Adipocyte (in vitro differentiated cells): ENCODE measurements at places on chromosomes 6 and 20.

GRCh38 chr6:130394246-130394645 lies 28.4 kb downstream of the TMEM200A start:
- DNase-seq, result no peak

DNA sequence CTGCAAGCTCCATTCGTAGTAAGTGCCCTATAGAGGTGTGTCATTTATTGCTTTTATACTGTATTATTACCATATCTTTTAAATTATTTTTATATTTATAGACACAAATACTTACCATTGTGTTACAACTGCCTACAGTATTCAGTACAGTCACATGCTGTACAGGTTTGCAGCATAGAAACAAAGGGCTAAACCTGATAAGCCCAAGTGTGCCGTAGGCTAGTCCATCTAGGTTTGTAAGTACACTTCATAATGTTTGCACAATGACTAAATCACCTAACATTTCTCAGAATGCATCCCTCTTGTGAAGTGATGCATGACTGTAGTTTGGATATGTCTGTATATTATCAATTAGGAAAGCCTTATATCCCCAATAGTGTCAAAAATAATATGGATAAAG lies 122.8 kb downstream of the CLVS2 start:
- no peak for DNase-seq

DNA sequence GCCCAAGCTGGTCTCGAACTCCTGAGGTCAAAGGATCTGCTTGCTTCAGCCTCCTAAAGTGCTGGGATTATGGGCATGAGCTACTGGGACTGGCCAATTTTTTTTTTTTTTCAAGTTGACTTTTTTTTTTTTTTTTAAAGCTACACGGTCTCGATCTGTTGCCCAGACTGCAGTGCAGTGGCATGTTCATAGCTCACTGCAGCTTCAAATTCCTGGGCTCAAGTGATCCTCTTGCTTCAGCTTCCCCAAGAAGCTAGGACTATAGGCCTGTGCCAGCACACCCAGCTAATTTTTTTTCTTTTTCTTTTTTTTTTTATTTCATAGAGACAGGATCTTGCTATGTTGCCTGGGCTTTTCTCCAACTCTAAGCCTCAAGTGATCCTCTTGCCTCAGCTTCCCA lies 59.5 kb downstream of the NCOA3 start:
- peak; percentile 68 for DNase-seq

GRCh38 chr6:83633609-83634008 lies 75.3 kb downstream of the SNAP91 start:
- no peak for DNase-seq

DNA sequence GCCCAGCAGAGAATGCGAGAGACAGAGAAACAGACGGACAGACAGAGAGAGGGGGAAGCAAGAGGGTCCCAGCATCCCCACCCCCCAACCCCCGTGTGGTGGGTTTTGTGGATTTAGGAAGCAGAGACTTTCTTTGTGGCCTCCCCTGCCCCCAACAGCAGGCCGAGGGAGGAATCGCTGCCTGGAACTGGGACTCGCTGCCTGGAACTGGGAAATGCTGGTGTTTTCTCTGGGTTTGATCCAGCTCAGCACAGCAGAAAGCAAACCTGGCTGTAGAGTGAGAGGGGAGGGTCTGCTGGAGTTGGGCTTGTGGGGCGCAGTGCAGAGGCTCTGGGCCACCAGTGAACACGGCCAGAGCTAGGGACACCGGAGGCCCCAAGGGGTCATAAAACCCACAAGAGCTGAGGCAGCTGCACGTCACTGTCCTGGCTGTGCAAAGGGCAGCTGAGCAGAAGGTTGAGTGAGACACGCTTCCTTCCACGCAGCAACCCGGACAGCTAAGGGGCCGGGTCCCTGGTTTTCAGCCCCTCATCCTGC lies 181.8 kb downstream of the TAF4 start:
- DNase-seq, result no peak

- no peak for DNase-seq
Measured at GRCh38 chr20:24999568-24999967, 7.0 kb upstream of the APMAP start.

GRCh38 chr6:107770541-107770940 lies 53.6 kb downstream of the SCML4 start:
- DNase-seq, result no peak

DNA sequence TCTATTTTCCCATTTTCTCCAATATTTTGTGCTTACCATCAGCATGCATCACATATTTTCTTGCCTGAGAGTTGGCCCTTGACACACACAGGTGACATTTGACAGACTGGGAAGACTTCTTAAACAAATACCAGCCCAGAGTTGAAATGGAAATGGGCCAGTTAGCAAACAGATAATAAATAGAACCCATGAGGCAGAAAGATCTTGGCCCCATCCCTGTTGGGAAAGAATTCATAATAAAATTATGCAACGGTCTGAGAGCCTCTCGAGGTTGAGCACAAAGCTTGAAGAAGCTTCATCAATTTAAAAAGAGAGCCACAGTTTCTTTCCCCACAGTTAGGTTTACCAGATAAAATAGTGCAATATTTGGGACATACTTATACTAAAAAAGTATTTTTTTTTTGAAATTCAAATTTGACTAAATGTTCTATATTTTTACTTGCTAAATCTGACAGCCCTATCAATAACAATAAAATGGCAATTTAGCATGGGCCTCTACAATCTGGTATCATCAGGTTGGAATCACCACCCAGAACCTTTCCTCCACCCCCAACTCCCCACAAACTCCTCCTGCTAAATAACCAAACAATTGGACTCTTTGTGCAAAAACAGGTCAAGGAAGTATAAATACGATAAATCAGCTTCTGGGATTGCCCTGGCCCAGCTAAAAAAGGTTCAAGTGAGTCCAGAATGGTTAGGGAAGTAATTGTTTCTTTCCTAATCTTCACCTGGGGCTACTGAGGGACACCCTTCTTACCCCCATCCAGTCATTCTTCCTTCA lies 129.8 kb downstream of the CD164 start:
- no peak for DNase-seq

- no peak for DNase-seq
Measured at GRCh38 chr20:34401741-34402455, 38.8 kb downstream of the ITCH start.

- peak; percentile 73 for DNase-seq
Measured at GRCh38 chr6:17703256-17703694, 3.5 kb downstream of the NUP153 start.

DNA sequence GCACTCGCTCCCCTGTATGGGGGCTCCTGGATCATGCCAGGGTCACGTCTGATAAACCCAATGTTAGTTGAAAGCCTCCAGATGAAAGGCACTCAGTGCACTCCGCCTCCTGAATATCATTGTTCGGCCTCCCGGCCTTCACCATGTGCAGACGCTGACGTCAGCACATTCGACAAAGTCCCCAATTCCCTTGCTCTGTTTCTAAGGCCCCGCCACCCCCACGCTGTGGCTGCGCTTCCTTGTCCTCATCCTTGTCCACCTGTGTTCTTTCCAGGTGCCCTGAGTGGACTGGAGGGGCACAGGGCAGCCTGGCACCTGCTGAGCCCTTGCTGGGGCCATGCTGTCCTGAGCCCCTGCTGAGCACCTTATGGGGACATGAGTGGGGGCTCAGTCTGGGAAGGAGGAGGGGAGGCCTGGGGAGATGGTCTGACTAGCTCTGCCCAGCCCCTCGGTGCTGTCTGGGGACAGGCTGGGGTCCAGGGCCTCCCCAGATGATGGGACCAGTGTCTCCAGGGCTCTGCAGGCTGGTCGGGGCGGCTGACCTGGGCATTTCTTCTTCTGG lies 9.8 kb upstream of the BHLHE23 start:
- no peak for DNase-seq
